ENCODE measurements at places on chromosomes 13 and 19. TPM values are rescaled to one million over a fixed set of nuclear protein-coding genes. Genes with fewer than 3 reads are reported as not detected.

Gene AXL
- 48.2 TPM for total RNA-seq

Gene SIGLECL1
- total RNA-seq = not detected

Gene TEX26
- not detected for total RNA-seq

Gene UBAC2
- 56.1 TPM for total RNA-seq

Gene GZMM
- total RNA-seq = 1.4 TPM

Gene SIGLEC12
- 1.3 TPM for total RNA-seq

Gene HPN
- 16.8 TPM for total RNA-seq

- peak; percentile 86 for DNase-seq
- peaks cover 6% of the 10 kb centered on the region for H3K4me1 ChIP-seq
- H3K27me3 ChIP-seq = peaks cover 18% of the 10 kb centered on the region
- H3K27ac ChIP-seq = no peak overlapping the region
- H3K36me3 ChIP-seq = peaks cover 70% of the 10 kb centered on the region
- no peak overlapping the region for H3K4me3 ChIP-seq
Observed at GRCh38 chr19:991174-991931, 7.2 kb downstream of the WDR18 start.

- no peaks in the 10 kb centered on the region for H3K27me3 ChIP-seq
- no peak overlapping the region for H3K27ac ChIP-seq
- no peaks in the 10 kb centered on the region for H3K4me1 ChIP-seq
- DNase-seq = no peak
- no peaks in the 10 kb centered on the region for H3K36me3 ChIP-seq
Observed at GRCh38 chr13:41111454-41111853, 21.1 kb downstream of the KBTBD6 start.

GRCh38 chr19:2777952-2778683 lies 5.0 kb downstream of the SGTA start:
- peaks cover 14% of the 10 kb centered on the region for H3K4me1 ChIP-seq
- H3K27me3 ChIP-seq = no peaks in the 10 kb centered on the region
- no peak overlapping the region for H3K4me3 ChIP-seq
- no peak for DNase-seq

- H3K27ac ChIP-seq = no peak overlapping the region
- no peak for DNase-seq
- H3K36me3 ChIP-seq = no peaks in the 10 kb centered on the region
- peaks cover 89% of the 10 kb centered on the region for H3K27me3 ChIP-seq
Observed at GRCh38 chr19:47438793-47439220, 19.5 kb upstream of the MEIS3 start.

DNA sequence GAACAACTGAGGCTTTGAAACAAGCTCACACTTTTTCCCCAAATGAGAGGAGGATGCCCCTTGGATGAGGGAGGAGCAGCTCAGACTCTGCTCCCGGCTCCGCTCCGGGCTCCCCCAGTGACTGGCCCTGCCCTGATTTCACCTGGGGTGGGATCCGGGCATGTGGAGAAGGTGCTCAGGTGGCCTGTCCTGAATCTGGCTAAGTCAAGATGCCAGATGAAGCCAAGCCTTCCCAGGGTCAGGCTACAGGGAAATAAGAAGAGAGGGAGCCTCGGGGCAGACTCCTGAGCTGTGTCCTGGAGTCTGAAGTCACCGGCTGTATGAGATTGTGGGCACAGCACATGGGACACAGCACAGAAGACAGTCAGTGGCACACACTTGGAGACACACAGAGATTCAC lies 10.3 kb downstream of the CEACAM5 start:
- H3K27ac ChIP-seq = no peak overlapping the region
- no peak overlapping the region for H3K4me3 ChIP-seq
- H3K4me1 ChIP-seq = no peaks in the 10 kb centered on the region
- H3K36me3 ChIP-seq = no peaks in the 10 kb centered on the region

DNA sequence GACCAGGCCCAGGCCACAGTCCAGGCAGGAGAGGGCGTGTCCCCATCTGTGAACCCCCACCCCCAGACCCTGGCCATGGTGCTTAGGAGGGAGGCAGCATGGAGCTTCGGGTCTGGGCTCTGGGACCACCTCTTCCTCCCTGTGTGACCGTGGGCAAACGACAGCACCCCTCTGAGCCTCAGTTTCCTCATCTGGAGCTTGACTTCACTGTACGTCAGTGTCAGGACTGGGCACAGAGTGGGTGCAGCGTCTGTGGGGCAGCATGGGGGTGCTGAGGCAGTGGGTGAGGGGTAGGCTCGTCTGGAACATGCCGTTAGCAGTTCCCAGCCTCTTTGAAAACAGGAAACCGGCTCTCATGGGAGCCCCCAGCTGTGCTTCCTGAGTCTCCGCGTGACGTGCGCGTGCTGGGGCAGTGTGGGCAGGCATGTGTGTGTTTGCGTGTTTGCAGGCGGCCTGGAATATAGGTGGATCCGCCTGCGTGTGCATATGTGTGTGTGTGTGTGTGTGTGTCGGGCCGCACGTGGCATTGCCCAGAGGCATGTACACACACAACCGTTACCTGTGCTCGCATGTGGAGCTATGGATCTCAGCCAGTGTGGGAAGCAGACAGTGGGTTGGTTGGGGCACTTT lies 15.8 kb downstream of the ARRDC2 start:
- peak; percentile 66 for DNase-seq
- peaks cover 28% of the 10 kb centered on the region for H3K4me1 ChIP-seq
- H3K27ac ChIP-seq = peak overlapping the region; percentile 84
- H3K4me3 ChIP-seq = no peak overlapping the region
- H3K36me3 ChIP-seq = no peaks in the 10 kb centered on the region
- no peaks in the 10 kb centered on the region for H3K27me3 ChIP-seq

GRCh38 chr13:36820222-36820621 lies 1.2 kb downstream of the RFXAP start:
- no peak overlapping the region for H3K27ac ChIP-seq
- no peaks in the 10 kb centered on the region for H3K27me3 ChIP-seq
- no peak for DNase-seq
- peaks cover 9% of the 10 kb centered on the region for H3K4me1 ChIP-seq
- no peaks in the 10 kb centered on the region for H3K36me3 ChIP-seq

DNA sequence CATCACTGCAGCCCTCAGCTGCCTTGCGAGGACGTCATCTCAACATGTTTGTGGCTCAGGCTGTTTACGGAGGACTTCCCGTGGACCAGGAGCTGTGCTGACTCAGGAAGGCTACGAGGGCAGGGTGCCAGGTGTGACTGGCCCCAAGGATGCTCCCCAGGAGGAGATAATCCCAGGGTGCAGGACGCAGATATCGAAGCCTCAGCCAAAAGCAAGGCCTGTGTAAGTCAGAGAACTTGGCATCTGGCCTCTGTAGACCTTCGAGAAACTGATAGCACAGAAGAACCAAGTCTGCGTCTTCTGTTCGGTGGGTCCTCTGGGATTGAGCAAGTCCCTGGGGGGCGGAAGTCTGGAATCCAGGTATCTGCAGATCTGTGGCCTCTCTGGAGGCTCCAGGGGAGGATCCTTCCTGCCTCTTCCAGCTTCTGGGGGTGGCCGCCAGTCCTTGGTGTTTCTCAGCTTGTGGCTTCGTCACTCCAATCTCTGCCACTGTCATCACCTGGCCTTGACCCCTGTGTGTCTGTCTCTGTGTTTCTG lies 2.6 kb upstream of the DOHH start:
- H3K4me3 ChIP-seq = no peak overlapping the region
- no peak for DNase-seq
- H3K4me1 ChIP-seq = peaks cover 12% of the 10 kb centered on the region
- no peaks in the 10 kb centered on the region for H3K36me3 ChIP-seq

DNA sequence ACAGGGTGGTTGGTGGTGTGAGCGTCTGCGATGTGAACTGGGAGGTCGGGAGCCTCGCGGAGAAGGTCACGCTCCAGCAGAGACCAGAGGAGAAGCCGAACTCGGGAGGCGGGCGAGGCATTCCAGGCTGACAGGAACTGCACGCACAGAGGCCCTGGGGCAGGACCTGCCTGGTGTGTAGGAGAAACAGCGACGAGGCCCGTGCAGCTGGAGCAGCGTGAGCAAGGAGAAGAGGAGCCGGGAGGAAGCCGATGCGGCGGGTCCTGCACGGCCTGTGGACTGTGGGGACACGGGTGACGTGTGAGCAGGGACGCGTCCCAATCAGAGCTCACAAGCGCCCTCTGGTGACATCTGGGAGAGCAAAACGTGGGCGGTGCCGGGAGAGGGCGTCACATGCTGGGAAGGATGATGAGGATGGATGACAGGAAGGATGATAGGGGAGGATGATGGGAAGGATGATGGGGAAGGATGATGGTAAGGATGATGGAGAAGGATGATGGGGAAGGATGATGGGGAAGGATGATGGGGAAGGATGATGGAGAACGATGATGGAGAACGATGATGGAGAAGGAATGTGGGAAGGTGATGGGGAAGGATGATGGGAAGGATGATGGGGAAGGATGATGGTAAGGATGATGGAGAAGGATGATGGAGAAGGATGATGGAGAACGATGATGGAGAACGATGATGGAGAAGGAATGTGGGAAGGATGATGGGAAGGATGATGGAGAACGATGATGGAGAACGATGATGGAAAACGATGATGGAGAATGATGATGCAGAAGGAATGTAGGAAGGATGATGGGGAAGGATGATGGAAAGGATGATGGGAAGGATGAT lies 16.1 kb upstream of the MADCAM1 start:
- DNase-seq = peak; percentile 18
- H3K27me3 ChIP-seq = no peaks in the 10 kb centered on the region
- H3K4me1 ChIP-seq = peaks cover 2% of the 10 kb centered on the region
- H3K27ac ChIP-seq = no peak overlapping the region
- H3K4me3 ChIP-seq = no peak overlapping the region
- no peaks in the 10 kb centered on the region for H3K36me3 ChIP-seq

- DNase-seq = no peak
- no peaks in the 10 kb centered on the region for H3K27me3 ChIP-seq
- H3K36me3 ChIP-seq = peaks cover 39% of the 10 kb centered on the region
- H3K27ac ChIP-seq = peak overlapping the region; percentile 28
Observed at GRCh38 chr13:72788831-72789230, 6.9 kb downstream of the PIBF1 start.

GRCh38 chr13:52797176-52797575 lies 51.3 kb downstream of the PCDH8 start:
- H3K4me3 ChIP-seq = no peak overlapping the region
- no peak for DNase-seq
- H3K36me3 ChIP-seq = no peaks in the 10 kb centered on the region
- H3K4me1 ChIP-seq = no peaks in the 10 kb centered on the region
- H3K27ac ChIP-seq = no peak overlapping the region

GRCh38 chr13:24203811-24204210 lies 43.3 kb downstream of the SPATA13 start:
- no peaks in the 10 kb centered on the region for H3K36me3 ChIP-seq
- H3K27me3 ChIP-seq = no peaks in the 10 kb centered on the region
- H3K4me3 ChIP-seq = no peak overlapping the region
- peak overlapping the region; percentile 6 for H3K27ac ChIP-seq

GRCh38 chr19:53596056-53596455 lies 35.7 kb upstream of the DPRX start:
- H3K27me3 ChIP-seq = no peaks in the 10 kb centered on the region
- H3K4me1 ChIP-seq = no peaks in the 10 kb centered on the region
- no peak overlapping the region for H3K4me3 ChIP-seq
- H3K27ac ChIP-seq = no peak overlapping the region
- no peaks in the 10 kb centered on the region for H3K36me3 ChIP-seq

DNA sequence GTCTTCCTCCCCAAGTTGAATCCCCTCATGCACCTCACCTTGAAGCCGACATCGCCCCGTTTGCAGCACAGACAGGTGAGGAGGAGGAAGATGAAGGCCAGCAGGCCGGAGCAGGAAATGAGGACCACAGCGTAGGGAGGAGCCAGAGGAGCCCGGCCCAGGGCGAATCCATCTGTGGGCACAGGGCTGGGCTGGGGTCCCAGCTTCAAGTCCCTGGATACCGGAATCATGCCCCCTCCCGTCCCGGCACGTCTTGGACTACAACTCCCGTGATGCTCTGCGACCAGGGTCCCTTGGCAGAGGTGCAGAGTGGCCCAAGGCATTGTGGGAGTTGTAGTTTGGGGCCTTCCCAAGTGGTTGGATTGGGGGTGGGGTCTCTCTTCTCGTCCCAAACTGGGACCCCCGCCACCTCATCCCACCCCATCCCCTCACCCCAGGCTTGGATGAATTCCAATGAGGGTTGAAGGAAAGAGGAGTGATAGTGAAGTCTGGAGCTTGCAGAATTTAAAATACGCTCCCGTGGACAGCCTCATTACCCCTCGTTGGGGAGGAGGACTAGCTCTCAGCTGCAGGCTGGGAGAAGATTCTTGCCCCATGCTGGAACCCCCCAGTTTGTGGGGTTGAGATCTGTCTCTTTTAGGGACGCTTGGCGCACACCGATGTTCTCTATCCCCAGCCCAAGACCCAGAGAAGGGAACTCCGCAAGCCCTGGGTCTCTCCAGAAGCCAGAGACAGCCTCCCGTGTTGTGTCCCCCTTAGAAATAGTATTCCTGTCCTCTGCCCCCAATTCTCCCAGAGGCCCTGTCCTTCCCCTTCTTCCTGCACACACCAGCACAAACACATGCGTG lies 990 bp downstream of the LMTK3 start:
- H3K36me3 ChIP-seq = no peaks in the 10 kb centered on the region
- no peak overlapping the region for H3K27ac ChIP-seq
- peaks cover 29% of the 10 kb centered on the region for H3K27me3 ChIP-seq
- H3K4me3 ChIP-seq = no peak overlapping the region

GRCh38 chr19:51431124-51431523 lies 13.7 kb upstream of the SIGLEC10 start:
- no peaks in the 10 kb centered on the region for H3K36me3 ChIP-seq
- peaks cover 60% of the 10 kb centered on the region for H3K4me1 ChIP-seq
- H3K27me3 ChIP-seq = peaks cover 18% of the 10 kb centered on the region
- no peak overlapping the region for H3K4me3 ChIP-seq
- no peak for DNase-seq
- peak overlapping the region; percentile 88 for H3K27ac ChIP-seq

DNA sequence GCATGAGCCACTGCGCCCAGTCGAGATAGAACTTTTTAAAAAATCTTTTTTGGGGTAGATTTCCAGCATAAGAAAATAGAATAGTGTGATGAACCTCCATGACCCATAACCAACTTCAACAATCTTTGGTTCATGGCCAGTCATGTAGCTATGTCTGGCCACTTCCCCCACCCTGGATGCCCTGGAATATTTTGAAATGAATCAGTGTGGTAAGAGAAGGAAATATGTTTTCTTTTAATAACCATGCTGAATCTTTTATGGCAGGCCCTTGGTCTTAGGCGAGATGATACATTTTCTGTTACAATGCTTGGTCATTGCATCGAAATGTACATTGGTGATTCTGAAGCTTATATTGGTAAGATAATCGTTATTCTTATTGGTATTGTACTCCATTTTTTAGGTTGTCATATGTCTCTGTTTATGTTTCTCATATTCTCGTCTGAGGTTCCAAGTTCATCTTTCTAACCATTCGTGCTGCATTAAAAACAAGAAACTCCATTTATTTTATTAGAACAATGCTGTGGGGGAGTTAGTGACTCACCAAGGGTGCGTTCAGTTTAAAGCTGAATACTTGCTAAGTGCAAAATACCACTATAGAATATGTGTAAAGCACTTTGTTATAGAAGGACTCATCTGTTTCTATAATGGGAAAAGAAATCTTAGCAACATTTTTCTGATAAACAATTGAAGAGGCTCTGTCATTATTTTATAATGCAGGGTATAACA lies 16.4 kb upstream of the UPF3A start:
- H3K27ac ChIP-seq = no peak overlapping the region
- no peaks in the 10 kb centered on the region for H3K36me3 ChIP-seq
- no peak overlapping the region for H3K4me3 ChIP-seq
- no peaks in the 10 kb centered on the region for H3K4me1 ChIP-seq
- H3K27me3 ChIP-seq = no peaks in the 10 kb centered on the region

GRCh38 chr19:2556221-2557092 lies 80.5 kb downstream of the GADD45B start:
- peak; percentile 22 for DNase-seq
- H3K4me1 ChIP-seq = peaks cover 22% of the 10 kb centered on the region
- no peak overlapping the region for H3K27ac ChIP-seq
- H3K4me3 ChIP-seq = no peak overlapping the region
- H3K36me3 ChIP-seq = no peaks in the 10 kb centered on the region

Measured in left lung (tissue), 14 donors.